ENCODE measurements at places on chromosomes 5 and 9.

- no peak for DNase-seq
These were observed 7.7 kb downstream of the ZSWIM6 start for GRCh38 chr5:61339764-61340163.

GRCh38 chr9:97889941-97890887 is 32.1 kb downstream of the TRMO start:
- peak; percentile 31 for DNase-seq

DNA sequence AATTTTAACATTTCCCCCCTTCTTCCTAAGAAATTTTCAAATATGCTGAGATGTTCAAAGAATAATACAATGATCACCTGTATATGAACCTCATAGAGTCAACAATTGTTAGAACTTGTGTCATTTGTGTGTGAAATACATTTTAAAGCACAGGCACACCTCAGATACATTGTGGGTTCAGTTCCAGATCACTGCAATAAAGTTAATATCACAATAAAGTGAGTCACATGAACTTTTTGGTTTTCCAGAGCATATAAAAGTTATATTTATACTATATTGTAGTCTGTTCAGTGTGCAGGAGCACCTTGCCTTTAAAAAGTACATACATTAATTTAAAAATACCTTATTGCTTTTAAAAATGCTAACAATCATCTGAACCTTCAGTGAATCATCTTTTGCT is 50.0 kb downstream of the MCCC2 start:
- DNase-seq = no peak

- peak; percentile 41 for DNase-seq
These were observed 109.7 kb upstream of the LHFPL2 start for GRCh38 chr5:78758169-78758839.

GRCh38 chr5:160181965-160182622 is 47.2 kb upstream of the FABP6 start:
- DNase-seq = no peak

DNA sequence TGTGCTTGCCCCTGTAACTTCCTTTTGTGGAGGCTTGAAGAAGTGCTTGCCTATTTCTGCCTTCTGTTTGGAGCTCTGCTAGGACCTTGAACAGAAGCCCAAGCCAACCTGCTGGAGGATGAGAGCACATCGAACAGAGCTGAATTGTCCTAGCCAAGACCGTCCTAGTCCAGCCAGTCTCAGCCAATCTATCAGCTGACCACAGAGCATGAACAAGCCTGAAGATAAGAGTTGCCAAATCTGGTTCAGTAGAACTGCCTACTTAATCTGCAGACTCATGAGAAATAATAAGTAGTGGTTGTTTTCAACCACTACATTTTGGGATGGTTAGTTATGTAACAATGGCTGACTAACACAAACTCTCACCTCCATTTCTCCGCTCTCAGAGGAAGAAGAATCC is 4.4 kb upstream of the SNX2 start:
- DNase-seq = no peak

- DNase-seq = no peak
These were observed 2.9 kb upstream of the SEPTIN8 start for GRCh38 chr5:132779961-132780360.
